ENCODE measurements at places on chromosomes 16 and 17. TPM values are rescaled to one million over a fixed set of nuclear protein-coding genes. Genes with fewer than 3 reads are reported as not detected.
A peak's percentile ranks its signal among the peaks of the same experiment; 100 is the strongest.

- peak; percentile 86 for DNase-seq
Measured at GRCh38 chr17:76736349-76737081, 616 bp downstream of the SRSF2 start.

DNA sequence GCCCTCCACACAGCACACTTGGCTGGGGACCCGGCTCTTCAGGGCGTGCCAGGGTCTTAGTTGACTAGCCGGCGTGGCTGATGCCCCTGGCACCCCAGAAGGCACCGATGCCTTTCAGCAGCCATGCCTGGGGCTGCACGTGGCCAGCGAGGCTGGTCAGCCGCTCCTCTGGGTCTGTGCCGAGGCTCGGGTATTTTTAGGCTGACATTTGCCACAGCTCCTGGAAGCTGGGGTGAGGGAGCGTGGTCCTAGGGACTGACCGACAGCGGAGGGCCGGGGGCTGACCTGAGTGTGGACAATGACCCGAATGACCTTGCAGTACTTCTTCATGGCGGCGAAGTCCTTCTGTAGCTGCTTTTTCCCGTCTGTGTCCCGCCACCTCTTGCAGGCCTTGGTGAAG lies 3.9 kb downstream of the RPL3L start:
- no peak for DNase-seq

DNA sequence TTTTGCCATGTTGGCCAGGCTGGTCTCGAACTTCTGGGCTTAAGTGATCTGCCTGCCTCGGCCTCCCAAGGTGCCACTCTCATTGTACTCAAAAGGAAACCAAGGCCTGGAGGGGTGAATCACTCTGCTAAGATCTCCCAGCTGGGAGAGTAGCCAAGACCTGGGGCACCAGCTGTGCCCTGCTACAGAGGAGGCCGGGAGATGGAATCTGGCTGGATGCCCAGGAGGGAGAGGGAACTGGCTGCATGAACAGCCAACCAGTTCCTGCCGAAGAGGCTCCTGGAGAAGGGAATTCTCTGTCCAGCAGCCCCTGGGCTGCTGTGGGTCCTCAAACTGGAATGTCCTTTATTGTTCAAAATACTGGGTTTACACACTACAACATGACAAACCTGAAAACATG lies 238.7 kb upstream of the CIBAR2 start:
- peak; percentile 94 for DNase-seq

DNA sequence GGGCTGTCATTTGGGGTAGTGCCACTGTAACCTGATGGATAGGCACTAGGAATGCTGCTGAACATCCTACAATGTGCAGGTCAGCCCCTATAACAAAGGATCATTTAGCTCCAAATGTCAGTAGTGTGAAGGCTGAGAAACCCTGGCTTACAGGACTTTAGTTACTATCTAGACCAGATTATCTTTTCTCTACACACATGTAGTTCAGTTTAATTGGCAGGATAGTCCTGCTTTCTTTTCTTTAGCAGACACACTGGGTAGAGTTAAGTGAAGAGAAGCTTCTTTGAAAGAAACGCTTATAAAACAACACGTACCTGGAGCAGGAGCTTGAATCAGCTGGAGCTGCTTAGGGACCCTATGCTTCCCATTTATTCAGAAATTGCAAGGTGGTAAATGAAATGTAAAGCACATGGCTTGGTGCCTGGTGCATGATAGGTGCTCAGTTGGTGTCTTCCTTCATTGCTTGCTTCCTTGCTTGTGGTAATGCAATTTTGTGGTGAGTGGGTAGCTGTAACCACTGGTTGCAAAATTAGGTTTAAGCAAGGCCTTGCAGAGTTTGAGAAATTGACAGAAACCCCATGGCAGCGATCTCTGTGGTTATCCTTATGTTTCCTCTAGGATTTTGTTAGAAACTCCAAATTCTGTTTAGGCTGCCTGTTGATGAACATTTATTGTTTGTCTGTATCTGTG lies 9.4 kb downstream of the METTL9 start:
- no peak for DNase-seq

DNA sequence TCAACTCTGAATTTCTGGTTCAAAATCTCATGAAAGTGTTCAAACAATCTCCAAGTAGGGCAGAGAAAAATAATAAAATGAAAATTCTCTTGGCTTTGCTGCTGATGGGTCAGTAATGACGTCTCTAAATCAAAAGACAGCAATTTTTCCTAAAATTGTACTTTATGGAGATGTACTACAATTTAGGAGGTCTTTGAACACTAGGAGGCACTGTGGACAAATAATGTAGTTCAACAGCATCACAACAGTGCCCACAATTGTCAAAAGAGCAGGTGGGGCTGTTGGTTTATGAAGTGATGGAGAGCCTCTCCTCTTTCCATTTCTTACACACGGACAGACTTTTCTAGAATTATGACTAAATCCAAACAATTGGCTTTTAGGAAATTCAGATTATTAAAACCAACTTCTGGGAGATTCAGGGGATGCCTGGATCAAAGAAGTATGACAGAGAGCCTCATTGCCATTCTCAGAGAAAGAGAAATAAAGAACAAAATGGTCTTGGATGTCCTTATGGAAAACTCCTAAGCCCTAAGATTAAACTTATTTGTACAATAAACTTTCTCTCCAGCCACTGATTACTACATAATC lies 23.8 kb downstream of the EZH1 start:
- DNase-seq: no peak

DNA sequence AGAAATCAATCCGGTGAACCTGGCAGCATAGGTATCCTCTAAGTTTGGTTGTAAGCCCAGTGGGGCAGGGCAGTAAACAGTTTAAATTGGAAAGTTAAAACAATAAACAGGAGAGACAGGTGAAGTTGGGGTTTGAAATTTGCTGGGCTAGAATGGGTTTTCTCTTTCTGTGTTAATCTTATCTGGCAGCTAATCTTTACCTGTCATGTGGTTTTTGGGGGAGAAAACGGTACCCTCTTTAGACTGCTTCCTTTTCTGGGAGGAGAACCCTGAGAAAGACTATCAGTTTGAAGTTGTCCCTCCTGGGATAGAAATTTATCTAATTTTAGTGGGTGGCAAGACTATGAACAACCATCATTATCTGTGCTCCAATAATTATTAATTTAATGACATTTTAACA lies 24.0 kb downstream of the CDH13 start:
- no peak for DNase-seq

- no peak for DNase-seq
Measured at GRCh38 chr17:80064696-80065095, 28.3 kb downstream of the CCDC40 start.

DNA sequence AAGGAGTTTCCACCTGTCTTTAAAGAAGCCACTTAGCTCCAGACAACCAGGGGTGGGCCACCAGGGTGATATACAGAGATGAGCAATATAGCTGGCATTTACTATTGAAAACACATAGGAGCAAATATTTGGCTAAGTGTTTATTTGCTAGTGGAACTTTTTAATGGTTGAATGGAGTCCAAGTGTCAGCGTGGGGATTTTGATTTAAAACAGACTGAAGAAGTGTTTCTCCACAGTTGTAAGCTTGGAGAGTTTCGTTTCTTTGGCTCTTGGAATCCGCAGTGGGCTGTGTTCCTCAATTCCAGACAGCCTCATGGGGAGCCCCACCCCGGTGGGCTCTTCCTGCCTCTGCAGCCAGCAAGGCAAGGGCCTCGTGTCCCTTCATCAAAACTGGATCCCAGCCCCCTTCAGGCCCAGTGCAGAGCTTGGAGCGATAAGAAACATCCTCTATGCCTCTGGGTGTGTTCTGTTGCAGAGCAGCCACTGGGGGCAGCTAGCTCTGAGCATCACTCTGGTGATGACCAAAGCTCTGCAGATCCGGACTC lies 36.1 kb downstream of the NOG start:
- no peak for DNase-seq

GRCh38 chr17:64472564-64472963 lies 23.6 kb downstream of the MILR1 start:
- DNase-seq: no peak

- no peak for DNase-seq
Measured at GRCh38 chr16:77849646-77850258, 61.4 kb downstream of the VAT1L start.

FOXL1 gene
- 10.9 TPM for total RNA-seq

SCIMP gene
- total RNA-seq: 2.9 TPM

TVP23A gene
- 3.3 TPM for total RNA-seq

MYL4 gene
- not detected for total RNA-seq
